ENCODE measurements at places on chromosomes 5 and 9.

DNA sequence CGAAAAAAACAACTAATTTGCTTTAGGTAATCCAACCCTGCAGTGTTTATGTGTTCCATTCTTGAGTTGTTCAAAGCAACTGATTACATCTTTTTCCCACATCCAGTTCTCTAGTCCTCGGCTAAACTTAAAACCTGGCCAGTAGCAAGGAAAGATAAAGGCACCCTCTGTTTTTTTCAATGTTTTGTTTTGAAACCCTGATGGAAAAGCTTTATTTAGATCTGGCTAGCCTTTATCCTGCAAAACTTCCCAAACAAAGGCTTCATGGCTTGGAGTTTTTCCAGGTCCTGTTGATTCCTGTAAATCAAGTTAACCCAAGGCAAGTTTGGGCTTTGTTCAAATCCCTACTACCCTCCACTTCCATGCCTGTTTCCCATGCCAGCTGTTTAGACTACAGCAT lies 105.1 kb downstream of the CEMIP2 start:
- no peak for DNase-seq

- DNase-seq, result no peak
These were observed 340.7 kb upstream of the IRX2 start for GRCh38 chr5:3092211-3092610.

GRCh38 chr9:13529321-13530104 lies 250.0 kb upstream of the MPDZ start:
- no peak for DNase-seq

DNA sequence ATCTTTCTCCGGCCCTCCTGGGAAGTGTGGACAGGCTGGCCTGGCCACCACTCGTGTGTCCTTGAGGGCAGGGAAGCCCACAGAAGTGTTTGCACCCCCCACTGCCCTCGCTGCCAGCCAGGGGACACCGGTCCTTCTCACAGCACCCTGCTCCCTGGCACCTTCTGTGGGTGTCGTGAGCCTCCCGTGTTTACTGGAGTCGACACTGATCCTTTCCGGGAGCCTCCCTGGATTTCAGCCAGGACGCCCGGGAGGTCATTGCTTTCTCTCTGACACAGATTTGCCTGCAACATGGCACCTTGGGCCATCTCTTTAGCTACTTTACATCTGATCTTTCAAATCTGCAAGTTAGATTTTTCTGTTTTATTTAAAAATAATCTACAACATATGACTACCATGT lies 120.4 kb upstream of the CACNA1B start:
- DNase-seq, result no peak

- DNase-seq, result no peak
These were observed 7.6 kb downstream of the PAM start for GRCh38 chr5:102762562-102763227.

DNA sequence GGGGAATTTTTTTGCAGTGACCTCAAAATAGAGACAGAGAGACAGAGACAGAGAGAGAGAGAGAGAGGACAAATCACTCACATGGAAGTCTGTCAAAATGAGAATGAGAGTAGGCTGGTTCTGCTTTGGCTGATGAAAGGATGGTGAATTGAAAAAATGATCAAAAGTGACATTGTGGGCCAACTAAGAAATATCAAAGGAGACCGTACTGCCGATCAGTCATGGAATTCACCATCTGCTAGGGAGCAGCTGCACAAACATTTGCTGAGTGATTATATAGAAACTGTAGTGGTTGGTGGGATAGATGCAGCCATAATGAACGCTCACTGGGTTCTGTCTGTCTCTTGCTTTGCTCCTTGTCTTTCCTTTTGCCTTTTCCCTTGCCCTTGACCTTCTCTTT lies 476.6 kb upstream of the SGCD start:
- no peak for DNase-seq

DNA sequence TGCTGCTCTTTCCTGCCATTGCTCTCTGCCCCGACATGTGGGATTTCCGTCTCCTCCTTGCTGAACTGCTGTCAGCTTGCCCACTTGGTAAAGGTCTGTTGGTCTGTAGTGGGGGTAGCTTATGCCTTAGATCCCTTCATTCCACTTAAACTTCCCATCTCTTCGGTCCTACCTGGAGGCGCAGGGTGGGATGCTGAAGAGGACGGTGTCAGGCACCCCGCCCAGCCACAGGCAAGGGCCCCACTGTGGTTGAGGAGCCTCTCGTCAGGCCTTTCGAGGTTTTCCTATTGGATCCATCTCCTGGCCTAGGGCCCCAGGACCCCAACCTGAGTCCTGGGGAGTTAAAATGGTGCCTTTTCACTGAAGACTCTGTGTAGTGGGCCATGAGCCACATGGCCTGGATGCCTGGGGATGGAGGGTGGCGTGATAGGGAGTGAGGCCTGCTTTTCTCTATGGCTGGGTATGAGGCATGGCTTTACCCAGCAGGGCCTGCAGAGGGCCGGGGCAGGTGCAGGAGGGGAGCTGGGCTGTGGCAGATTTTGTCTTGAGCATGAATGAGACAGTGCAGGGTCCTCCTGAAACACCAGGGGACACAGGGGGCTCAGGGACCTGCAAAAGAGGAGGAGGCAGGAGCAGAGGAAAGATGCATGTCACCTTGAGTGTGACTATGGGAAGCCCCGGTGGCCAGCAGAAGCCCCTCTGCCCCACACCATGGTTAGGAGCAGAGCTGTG lies 25.8 kb upstream of the RNF130 start:
- no peak for DNase-seq

GRCh38 chr5:169637549-169638121 lies 560 bp downstream of the DOCK2 start:
- peak; percentile 35 for DNase-seq

- no peak for DNase-seq
These were observed 84.7 kb upstream of the SLIT3 start for GRCh38 chr5:169385636-169386035.

GRCh38 chr9:108546215-108546614 lies 309.6 kb downstream of the ACTL7B start:
- DNase-seq, result no peak

DNA sequence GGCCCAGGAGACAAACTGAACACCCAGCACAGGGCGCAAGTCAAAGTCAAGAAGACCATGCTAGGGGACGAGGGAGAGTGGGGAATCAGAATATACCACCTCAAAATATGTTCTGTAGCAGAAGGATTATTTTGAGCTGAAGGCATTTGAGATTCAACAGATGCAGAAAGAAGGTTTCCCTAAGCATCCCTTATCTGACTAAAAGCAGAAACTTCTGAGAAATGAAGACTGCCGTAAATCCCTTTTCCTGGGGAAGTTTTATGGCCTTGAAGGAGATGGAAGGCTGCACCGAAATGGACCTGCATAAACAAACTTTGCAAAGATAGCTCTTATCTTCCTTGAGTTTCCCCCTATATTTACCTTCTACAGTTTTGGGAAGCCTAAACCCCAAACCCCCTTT lies 72.8 kb downstream of the PTTG1 start:
- no peak for DNase-seq

- DNase-seq, result no peak
These were observed 217.6 kb downstream of the NFIB start for GRCh38 chr9:14096258-14096922.

DNA sequence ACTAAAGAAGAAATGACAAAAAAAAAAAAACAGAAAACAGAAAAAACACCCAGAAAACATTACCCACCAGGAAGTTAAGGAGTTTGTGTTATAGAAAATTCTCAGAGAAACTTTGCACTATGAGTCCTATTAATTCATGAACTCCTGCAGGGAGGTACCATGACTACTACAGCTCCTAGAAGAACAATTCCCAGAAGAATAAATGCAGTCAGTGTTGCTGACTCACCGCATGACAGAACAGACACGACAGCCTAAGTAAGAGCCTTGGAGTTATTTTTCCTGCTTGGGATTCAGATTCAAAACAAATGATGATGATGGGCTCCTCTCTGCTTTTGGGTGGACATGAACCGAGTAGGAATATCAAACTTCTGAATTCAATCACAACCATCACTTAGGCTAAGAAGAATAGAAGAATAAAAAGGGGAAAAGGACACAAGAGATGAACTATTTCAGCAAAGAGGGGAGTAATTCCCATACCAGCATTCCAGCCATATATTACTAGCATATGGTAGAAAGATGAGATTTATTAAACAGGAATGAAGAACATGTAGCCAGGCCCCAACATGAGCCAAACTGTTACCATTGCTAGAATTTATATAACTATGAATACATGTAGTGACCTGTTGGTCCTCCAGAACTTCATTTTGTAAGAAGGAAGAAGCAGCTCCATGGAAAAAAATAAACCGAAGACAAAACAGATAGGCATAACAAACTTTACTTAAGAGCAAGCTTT lies 209.6 kb upstream of the PDE4D start:
- DNase-seq, result no peak

- DNase-seq, result no peak
These were observed 356.4 kb upstream of the ACTBL2 start for GRCh38 chr5:57839025-57839424.

DNA sequence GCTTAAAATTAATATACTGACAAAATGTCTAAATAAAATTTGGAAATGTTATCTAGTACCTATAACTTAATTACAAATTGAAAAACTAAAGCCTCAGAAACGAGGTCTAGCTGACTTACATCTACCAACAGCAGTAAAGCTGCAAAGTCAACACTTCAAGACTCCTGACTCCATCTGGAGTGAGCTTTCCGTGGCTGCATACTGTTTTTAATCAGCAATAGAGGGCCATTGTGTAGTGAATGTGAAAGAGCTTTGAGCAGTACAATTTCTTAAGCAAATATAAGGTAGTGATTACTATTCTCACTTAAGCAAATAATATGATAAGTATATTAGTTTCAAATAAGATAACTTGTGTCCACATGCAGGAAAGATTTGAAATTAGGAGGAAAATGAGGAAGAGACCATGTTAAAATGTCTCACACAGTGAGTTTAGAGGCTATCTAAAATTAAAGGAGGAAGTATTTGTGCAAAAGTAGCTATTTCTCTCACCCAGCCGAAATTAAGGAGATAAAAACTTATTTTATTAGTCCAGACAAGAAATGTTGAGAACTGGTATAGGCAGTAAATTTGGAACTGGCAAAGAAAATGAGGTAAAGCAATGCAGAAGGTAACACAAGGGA lies 6.4 kb downstream of the SPINK6 start:
- peak; percentile 24 for DNase-seq

- peak; percentile 35 for DNase-seq
These were observed 92.7 kb downstream of the MELK start for GRCh38 chr9:36665387-36665786.

DNA sequence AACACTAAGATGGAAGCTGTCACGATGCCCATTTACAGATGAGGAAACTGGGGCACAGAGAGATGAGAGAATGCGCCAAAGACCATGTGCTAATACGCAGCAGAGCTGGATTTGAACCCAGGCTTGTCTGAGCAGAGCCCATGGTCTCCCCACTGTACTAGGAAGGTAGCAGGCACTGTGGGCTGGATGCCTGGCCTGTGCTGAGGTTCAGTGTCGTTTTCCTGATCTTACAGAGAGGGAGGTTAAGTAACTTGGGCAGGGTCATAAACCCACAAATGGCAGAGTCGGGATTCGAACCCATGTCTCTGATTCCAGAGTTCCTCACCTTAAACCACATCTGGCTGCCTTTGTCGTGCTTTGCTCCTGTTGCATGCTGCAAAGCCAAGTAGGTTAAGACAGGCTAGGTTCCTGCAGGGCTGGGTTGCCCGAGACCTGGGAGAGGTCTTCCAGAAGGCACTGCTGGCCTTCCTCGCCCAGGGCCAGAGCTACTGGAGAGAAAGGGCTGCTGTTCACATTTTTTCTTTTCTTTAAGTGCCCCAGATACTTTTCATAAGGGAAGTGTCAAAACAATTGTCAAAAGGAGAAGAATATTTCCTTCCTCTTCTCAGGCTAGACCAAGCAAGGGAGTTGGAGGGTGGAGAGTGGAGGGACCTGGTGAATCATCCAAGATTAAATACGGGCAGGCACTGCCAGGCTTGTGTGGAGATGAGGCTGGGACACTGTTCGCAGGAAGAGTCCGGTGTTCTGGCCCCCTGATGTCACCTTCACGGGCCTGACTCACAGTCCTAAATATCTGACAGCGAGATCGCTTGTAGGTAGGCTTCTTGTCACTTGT lies 3.2 kb downstream of the NEK6 start:
- DNase-seq, result peak; percentile 94

DNA sequence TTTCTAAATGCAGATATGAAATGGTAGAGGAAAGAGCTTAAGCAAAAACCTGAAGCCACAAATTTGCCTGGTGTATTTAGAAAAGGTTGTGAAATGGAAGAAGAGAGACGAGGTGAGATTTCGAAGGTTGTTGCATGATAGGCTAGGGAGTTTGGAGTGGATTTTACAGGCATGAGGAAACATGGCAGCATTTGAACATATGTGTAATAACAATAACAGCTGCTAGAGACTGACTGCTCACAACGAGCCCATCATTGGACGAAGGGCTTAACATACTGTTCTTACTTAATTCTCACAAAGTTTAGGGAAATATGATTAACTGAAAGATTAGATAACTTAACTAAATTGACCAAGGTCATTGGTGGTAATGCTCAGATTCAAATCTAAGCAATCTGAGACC lies 108.1 kb downstream of the JAKMIP2 start:
- no peak for DNase-seq

- no peak for DNase-seq
These were observed 6.3 kb upstream of the ASB6 start for GRCh38 chr9:129648092-129648763.

DNA sequence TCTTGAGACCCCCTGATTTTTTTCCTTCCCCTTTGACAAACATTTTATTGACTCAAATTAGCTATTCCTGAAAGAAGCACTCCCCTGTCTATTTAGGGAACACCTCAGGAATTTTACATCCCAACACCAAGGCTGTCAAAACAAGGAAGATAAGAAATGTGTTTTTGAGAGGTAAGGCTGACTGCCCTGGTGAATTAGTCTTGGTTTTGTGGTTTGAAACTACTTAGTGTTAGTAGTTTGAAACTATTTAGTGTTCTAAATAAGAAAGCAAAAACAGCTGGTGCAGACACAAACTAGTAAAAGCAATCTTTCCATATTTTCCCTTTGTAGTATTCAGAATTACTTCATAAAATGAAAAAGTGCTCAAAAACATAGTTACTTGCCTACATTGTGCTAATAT lies 120.7 kb downstream of the PCSK1 start:
- DNase-seq, result no peak

GRCh38 chr5:154863291-154864080 lies 5.1 kb downstream of the CNOT8 start:
- no peak for DNase-seq

GRCh38 chr5:146249801-146250200 lies 46.4 kb downstream of the RBM27 start:
- no peak for DNase-seq

DNA sequence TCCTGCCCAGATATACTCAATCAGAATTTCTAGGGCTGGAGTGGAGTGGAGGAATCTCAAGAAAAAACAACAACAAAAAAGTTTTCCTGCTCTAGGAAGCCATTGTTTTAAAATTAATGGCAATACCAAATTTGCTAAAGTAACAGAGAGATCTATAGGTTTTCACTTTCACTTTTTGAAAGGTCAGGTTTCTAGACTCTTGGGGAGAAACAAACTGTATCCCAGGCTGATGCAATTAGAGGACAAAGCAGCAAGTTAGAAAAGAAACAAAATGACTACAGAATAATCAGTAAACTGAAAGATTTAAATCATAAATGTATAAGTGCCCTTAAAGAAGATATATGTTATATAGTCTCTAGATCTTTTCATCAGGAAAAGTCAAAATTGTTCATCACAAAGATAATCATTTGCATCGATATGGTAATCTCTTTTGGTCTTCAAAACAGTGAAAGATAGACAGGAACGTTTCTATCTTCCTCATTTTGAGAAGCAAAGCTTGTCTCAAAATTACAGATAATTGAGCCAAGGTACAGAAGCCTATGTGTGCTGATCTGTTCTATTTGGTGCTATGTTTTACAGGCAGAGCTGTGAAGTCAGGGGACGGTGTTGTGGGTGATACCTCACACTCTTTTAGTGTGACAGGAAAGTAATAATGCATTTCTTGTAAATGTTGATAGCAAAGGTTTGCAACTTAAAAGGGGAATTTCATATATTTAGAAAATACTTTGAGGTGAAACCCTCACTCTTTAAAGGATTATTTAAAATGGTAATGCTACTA lies 1746.6 kb upstream of the C9orf72 start:
- no peak for DNase-seq
